ENCODE measurements at places on chromosomes 3 and 15.

DNA sequence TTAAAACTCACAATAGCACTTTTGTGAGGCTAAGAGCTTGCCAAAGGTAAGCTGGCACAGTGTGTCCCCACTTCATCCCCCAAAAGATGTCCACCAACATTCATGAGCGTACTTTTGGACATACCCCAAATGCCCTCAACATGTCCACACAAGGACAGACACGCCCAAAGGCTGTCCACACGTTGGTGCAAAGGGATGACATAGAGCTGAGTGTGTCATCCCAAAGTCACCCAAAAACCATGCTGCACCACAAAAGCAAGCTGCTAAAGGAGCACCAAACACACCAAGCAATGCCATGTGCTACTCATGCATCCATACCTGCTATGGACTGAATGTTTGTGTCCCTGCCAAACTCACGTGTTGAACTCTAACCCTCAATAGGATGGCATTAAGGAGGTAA is 57.9 kb downstream of the KLF13 start:
- DNase-seq = no peak

DNA sequence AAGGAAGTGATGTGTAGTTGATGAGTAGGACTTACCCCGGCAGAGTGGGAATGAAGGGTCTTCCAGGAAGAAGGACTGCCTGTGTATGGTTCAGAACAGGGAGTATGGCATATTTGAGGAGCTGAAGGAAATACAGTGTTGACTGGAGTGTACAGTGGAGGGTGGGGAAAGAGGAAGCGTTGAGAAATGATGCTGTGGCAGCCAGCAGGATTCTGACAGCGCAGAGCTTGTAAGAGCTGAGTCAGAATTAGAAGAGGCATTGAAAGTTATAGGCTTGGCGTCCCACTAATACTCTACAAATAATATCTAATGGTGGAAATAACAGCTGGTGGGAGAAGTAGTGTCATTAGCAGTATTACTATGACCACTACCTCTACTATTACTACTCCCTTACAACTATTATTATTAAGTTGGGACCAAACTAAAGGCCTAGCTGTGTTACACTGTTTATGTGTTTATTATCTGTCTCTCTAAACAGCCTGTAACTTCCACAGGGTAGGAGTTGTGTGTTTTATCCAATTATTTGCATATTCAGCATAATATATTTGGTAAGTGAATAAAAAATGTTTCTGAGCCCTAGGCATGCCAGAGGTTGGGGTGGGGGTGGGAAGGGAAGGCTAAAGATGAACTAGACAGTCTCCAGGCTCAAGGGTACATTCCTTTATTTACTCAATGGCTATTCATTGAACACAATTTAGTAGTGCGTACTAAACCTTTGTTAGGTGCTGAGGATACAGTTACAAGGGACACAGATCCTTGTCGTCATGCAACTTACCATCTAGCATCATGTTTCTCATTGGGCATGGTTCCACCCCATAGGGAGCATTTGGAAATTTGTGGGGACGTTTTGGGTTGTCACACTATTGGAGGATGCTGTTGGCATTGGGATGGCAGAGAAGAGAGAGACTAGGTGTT is 428.8 kb upstream of the ONECUT1 start:
- DNase-seq = no peak

- no peak for DNase-seq
These were observed 19.7 kb downstream of the SEC61A1 start for GRCh38 chr3:128071771-128072453.

- DNase-seq = no peak
These were observed 1.2 kb upstream of the RYK start for GRCh38 chr3:134251731-134252391.

- no peak for DNase-seq
These were observed 7.8 kb downstream of the SCAMP2 start for GRCh38 chr15:74865316-74865715.

GRCh38 chr3:148953094-148953493 is 38.2 kb upstream of the GYG1 start:
- DNase-seq = no peak

All from fibroblast of skin of back (primary cell).